Stimulated activated CD8-positive, alpha-beta memory T cell treated with anti-CD3 and anti-CD28 coated beads, Interleukin-7, amount 100 ng/mL, for 4 hours (primary cell): ENCODE measurements at places on chromosomes 7 and 10.

- DNase-seq = no peak
Observed at GRCh38 chr10:71846816-71847215, 4.2 kb downstream of the PSAP start.

GRCh38 chr7:12930534-12930933 is 243.1 kb downstream of the ARL4A start:
- DNase-seq = no peak

GRCh38 chr10:6455592-6455991 is 124.5 kb downstream of the PRKCQ start:
- DNase-seq = no peak

DNA sequence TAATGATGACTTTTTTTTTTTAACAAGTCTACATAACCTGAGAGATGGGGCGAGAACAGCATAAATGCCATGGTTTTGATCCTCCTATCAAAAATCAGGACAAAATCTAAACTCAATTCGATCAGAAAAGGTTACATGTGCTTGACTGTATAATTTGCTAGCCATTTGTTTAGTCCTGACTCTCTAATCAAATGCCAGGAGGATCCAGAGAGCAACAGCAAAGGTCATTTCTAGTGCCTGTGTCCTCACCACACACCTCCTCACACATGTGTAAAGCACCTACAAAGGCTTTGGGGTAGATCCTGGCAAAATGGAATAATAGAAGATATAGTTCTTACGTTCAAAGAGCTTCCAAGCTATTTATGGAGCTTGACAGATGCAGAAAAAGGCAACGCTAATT is 11.0 kb upstream of the FAS start:
- DNase-seq = no peak

GRCh38 chr7:93117327-93117726 is 452 bp downstream of the SAMD9 start:
- no peak for DNase-seq

GRCh38 chr7:158497627-158498026 is 90.0 kb downstream of the PTPRN2 start:
- no peak for DNase-seq

DNA sequence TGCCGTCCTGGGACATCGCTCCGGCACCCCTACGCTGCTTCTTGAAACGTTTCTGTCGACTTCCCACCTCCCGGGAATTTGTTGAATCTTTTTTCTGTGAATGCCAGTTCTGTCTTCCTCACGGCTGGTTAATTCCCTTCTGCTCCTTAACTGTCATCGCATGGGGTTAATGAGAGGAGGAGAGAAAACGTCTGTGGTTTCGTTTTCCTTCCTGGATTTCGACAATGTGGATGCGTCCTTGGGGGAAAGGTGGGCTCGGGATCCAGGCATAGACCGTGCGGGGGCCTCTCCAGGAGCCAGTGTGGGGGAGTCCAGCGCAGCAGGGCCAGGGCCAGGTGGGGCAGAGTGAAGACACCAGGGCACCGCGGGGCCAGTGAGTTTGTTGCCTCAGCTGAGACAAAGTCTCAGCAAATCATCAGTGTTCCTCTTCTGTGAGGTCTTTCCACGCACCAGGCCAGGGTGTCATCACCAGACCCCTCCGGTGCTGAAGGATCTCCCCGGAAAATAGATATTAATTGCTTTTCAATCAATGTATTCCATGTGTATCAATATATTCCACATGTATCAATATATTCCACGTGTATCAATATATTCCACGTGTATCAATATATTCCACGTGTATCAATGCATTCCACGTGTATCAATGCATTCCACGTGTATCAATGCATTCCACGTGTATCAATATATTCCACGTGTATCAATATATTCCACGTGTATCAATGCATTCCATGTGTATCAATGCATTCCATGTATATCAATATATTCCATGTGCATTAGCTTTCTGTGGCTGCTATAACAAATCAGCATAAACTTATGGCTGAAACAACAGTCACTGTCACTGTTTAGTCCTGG is 33.7 kb upstream of the CFAP46 start:
- DNase-seq = no peak

DNA sequence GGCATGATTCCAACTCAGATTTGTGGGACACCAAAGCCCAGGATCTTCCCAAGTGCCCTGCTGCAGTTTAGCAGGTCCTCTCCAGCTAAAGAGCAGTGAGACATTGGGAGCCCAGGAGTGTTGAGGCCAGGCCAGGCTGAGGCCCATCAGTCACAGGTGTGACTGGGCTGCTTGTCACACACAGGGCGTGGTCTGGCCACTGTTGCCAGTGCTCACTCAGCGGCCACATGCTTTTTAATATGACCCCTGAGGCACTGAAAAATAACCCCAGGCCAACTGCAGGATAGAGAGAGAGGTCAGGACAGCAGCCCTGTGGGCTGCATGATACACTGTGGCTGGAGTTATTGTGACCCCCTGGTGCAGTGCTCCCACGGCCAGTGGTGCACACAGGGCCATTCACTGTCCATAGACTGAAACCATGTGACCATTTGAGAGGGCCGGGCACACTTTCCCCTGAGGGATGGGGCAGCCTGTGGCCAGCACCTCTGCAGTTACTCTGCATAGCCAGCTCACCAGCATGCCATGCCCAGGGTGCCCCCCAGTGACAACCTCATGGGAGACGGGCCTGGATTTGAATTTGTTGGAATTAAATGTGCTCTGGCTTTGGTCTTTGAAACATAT is 4.2 kb downstream of the GDF2 start:
- no peak for DNase-seq

DNA sequence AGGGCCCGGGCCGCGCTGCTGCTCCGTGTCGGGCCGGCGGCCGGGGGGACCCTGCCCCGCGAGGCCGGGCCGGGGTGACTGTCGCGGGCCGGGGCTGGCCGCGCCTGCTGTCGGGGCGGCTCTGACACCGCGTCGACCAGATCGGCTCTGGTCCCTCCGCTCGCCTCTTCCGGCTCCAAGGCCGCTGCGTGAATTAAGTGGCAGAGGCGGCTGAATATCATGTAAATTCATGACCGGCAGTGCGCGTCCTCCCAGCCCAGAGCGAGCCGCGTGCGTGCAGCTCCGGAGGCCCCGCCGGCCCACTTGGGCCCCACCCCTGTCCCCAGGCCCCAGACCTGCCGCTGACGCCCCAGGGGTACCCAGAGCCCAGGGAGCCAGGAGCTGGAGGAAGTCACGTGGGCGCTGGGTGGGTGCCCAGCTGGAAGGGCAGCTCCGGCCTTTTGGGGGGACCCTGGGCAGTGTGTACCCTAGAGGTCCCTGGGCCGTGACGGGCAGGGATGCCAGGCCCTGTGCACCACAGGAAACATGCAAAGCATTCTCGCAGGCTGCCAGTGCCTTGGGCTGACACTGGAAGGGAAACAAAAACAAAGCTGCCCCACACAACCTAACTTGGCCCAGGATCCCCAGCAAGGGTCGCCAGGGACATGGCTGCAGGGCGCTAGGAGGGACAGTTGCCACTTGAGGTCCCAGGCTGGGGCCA is 584.0 kb upstream of the MKI67 start:
- DNase-seq = no peak

GRCh38 chr10:130338636-130339024 is 202.4 kb downstream of the GLRX3 start:
- DNase-seq = no peak

GRCh38 chr10:111297351-111297848 is 220.6 kb downstream of the ADRA2A start:
- DNase-seq = no peak

DNA sequence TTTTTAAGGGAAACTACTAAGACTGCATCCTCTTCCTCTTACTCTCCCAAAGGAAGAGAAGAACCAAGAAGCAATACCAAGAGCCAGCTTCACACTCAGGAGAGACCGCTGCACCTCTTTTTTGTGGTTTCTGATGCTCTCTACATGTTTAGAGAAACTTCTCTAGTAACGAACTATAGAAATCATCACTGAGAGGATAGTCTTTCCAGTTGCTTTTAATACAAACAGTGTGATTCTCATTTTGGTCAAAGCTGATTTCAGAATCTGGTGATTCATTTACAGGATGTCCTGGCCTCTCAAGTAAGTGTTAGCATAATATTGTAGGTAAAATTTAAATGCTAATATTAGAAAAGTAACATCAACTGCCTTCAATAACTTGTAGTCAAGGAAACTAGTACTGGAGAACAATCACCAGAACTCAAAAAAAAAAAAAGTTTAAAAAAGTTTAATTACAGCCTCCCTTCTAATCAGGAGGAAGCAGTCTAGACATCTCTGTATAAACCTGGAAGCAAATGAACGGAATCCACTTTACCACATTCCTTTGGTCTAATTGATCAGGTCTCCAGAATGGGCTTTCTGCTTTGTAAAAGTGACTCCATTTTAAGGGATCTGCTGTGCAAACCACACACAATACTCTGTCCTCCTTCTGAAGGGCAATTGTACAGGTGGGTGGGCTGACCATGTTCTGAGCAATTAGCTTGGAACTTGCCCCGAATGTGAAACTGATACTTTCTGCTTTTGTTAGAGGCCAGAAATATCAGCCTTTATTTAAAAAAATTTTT is 3.0 kb downstream of the LAMB1 start:
- DNase-seq = no peak
